ENCODE measurements at places on chromosomes 11 and 22. TPM values are rescaled to one million over a fixed set of nuclear protein-coding genes. Genes with fewer than 3 reads are reported as not detected.

PMM1 gene
- 20.2 TPM for polyA plus RNA-seq

DNA sequence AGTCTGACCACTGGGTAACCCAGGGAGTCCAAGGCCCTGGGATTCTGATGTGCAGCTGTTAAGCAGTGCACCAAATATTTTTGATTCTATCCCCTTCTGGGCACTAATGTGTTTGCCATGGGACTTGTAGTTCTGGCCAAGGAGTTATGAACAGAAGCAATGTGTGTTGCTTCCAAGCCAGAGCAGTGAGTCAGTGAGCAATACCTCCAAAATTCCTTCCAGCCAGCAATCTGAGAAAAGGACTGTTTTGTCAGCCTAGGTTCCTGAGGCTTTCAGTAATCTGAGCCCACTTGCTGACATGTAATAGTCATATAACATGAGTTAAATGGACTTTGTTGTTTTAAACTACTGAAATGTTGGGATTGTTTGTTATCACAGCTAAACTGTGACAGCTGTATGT, 311.4 kb downstream of the NELL1 start:
- H3K4me3 ChIP-seq, result no peak overlapping the region
- DNase-seq, result no peak
- no peaks in the 10 kb centered on the region for H3K27me3 ChIP-seq

DNA sequence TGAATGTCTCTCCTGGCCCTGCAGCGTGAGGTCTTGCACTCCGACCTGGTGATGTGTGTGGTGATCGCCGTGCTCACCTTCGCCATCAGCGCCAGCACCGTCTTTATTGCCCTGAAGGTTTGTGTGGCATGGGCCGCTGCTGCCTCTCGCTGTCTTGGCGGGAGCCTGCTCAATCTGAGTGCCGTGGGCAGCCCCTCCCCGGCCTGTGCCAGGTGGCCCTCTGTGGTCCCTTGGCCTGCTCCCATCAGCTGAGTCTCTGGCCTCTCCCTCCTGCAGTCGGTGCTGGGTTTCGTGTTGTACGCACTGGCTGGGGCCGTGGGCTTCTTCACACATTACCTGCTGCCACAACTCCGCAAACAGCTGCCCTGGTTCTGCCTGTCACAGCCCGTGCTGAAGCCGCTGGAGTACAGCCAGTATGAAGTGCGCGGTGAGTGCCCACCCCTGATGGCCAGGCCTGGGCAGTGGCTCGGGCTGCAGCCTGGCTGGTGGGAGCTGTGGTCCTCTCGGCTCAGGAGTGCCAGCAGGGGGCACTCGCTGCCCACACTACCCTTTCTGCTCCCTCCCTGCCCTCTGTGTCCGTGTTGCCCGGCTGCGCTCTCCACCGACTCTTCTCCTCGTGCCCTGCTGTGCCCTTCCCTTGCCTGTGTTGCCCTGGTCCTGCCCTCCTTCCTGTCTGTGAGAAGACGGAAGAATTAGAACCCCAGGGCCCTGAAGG, 10.2 kb downstream of the PCNX3 start:
- peak; percentile 93 for DNase-seq
- H3K36me3 ChIP-seq, result peaks cover 95% of the 10 kb centered on the region
- no peak overlapping the region for H3K27ac ChIP-seq
- peaks cover 11% of the 10 kb centered on the region for H3K4me1 ChIP-seq

DNA sequence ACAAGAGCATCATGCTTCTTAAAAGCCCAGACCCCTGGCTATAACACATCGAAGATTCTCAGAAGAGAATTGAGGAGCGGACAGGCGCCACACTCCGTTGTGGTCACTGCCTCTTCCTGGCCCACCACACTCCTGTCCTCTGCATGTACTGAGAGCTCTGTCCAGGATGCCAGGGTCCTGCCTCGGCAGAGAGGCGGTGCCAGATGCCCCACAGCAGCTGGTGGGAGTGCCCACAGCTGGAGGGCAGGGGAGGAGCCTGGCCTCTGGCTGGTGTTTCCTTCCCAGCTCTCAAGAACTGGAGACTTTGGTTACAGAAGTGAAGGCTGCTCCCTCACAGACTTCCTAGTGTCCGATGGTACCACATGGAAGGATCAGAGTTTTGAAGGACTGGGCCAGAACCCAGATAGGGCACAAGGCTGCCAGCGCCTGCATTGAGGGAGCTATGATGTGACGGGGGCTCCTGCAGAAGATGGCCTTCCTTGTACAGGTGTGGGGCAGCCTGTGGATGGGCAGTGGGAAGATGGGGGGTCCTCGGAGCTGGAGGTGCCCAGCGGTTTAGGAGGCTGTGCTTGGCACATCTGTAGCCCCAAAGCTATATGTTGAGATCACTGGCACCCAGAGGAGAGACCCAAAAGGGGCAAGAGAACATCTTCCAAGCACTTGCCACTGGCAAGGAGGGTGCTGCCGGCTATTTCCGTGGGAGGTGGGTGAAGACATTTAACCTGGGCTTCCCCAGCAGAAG, 19.4 kb downstream of the RSPH14 start:
- H3K36me3 ChIP-seq, result no peaks in the 10 kb centered on the region
- H3K27me3 ChIP-seq, result no peaks in the 10 kb centered on the region
- H3K27ac ChIP-seq, result no peak overlapping the region
- no peaks in the 10 kb centered on the region for H3K4me1 ChIP-seq

OR10G7 gene
- polyA plus RNA-seq, result not detected

CNTN5 gene
- polyA plus RNA-seq, result not detected

DNA sequence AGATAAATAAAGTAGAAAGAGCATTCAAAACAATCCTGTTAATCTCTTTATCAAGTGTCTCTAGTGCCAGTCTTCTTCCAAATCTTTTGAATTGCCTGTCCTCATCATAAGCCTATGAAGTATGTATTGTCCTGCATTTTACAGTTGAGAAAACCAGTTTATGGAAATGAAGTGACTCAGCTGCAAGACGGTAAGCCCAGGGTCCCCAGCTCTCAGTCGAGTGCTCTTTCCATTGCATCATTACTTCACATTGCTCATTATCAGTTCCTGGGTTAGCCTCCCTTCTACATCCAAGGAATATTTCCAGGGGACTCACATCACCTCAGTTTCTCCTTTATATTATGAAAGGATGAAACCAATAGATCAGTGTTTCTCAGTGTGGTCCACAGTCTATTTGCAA, 9.1 kb upstream of the P4HA3 start:
- H3K27ac ChIP-seq, result no peak overlapping the region
- no peaks in the 10 kb centered on the region for H3K36me3 ChIP-seq
- no peaks in the 10 kb centered on the region for H3K27me3 ChIP-seq

ARHGAP42 gene
- polyA plus RNA-seq, result 4.3 TPM

DNA sequence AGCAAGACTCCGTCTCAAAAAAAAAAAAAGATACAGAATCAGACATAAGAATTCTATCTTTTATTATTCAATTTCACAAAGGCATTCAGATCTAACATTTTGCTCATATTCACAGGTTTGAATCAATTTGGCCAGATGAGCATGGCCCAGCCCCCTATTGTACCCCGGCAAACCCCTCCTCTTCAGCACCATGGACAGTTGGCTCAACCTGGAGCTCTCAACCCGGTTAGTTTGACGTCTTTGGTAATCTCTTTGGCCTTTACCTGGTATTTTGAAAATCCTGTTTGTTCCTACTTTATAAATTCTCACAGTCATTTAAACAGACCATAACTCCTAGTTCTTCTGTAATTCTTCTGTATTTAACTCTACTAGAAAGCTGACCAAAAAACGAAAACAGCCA, 55.3 kb downstream of the EP300 start:
- H3K27me3 ChIP-seq, result no peaks in the 10 kb centered on the region
- H3K4me3 ChIP-seq, result no peak overlapping the region
- no peak overlapping the region for H3K27ac ChIP-seq
- H3K4me1 ChIP-seq, result no peaks in the 10 kb centered on the region

KCNJ11 gene
- polyA plus RNA-seq, result 0.13 TPM

TTC38 gene
- 15.2 TPM for polyA plus RNA-seq

DNA sequence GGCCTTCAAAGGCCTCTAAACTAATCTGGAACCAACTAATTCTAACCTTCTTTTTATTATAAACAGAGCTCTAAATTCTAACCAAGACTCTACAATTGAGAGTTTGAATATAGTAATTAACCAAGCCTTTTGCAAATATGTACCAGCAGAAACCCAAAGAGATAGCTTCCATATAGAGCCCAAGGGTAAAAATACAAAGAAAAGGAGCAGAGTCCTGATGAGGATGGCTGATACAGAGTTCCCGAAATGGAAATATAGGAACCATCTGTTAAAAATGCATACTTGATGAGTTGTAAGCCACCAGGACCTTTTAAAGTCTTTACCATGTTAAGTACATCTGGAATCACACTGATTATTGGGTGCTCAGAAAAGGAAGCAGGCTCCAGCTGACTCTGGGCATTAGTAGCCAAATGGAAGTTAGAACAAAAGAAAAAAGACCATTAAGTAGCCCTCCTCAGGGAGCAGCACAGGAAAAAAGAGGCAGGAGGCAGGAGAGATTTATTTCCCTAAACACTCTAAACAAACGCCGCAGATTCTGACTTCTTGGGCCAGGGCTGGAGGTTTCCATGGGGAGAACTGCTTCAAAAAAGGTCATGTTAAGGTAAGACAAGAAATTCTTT, 463.1 kb upstream of the FAT3 start:
- no peak for DNase-seq
- no peaks in the 10 kb centered on the region for H3K36me3 ChIP-seq
- H3K27ac ChIP-seq, result no peak overlapping the region
- H3K4me3 ChIP-seq, result no peak overlapping the region
- H3K4me1 ChIP-seq, result no peaks in the 10 kb centered on the region

- H3K36me3 ChIP-seq, result no peaks in the 10 kb centered on the region
- peak; percentile 77 for DNase-seq
- H3K4me1 ChIP-seq, result no peaks in the 10 kb centered on the region
- no peak within 1 kb of the TSS for H3K27ac ChIP-seq
These were observed at the start of gene SEZ6L for GRCh38 chr22:26169315-26170111. Gene SEZ6L (plus strand): TSS chr22:26169462. CDS start chr22:26169670, 208 bp downstream.

DNA sequence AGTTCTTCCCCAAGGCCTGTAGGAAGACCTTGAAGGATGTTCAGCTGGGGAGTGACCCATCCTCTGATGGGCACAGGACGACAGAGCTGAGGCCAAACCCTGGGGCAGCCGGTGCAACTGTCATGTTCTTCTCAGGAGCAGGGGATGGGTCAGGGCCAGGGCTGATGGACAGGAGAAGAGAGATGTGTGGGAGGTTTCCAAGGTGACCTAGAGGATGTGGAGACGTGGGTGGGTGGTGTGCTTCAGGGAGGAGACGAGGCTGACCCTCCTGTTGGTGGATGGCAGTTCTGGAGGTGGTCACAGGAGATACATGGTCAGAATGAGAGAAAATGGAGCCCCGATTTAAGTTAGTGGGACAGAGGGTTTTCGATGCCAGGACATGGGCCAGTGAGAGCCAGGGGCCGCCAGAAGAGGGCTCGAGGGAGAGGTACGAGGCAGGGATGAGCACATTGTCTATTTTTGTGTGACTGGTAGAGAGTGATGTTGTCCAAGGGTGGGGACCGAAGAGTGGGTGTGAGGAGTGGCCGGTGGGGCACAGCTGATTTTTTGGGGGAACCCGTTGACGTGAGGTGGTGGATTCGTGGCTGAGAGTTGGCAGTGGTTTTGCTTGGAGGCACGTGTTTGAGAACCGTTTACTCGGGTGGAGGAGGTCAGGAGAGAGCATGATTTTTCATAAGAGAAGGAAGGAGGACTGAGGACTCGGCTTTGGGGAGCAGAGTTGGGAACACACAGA, 14.6 kb downstream of the TBC1D22A start:
- H3K4me3 ChIP-seq, result no peak overlapping the region
- peak; percentile 67 for DNase-seq
- peaks cover 94% of the 10 kb centered on the region for H3K4me1 ChIP-seq
- H3K27me3 ChIP-seq, result no peaks in the 10 kb centered on the region
- H3K36me3 ChIP-seq, result peaks cover 24% of the 10 kb centered on the region

All from spleen (tissue), 13 donors.